ENCODE measurements at places on chromosomes 4 and X.
A peak's percentile ranks its signal among the peaks of the same experiment; 100 is the strongest.

GRCh38 chrX:117458243-117458968, 658.2 kb downstream of the KLHL13 start:
- DNase-seq = no peak

- peak; percentile 27 for DNase-seq
These were observed 778 bp downstream of the CASP3 start for GRCh38 chr4:184648313-184649025.

DNA sequence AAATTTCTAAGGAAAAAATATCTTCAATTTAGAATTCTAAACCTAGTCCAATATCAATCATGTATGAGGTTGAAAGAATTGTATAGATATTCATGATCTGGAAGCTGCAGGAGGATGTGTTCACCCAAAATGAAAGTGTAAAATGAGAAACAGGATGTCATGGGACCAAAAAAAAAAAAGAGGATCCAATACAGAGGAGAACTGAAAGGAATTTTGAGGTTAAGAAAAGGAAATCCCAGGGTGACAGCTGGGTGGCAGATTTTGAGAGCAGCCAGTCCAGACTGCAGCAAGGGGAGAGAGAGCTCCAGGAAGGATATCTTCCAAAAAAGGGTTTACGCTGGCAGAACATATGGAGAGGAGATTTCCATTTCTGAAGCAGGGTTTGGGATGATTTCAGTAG, 38.9 kb downstream of the TLR10 start:
- no peak for DNase-seq

GRCh38 chr4:39961311-39961877, 16.3 kb downstream of the PDS5A start:
- DNase-seq = no peak

DNA sequence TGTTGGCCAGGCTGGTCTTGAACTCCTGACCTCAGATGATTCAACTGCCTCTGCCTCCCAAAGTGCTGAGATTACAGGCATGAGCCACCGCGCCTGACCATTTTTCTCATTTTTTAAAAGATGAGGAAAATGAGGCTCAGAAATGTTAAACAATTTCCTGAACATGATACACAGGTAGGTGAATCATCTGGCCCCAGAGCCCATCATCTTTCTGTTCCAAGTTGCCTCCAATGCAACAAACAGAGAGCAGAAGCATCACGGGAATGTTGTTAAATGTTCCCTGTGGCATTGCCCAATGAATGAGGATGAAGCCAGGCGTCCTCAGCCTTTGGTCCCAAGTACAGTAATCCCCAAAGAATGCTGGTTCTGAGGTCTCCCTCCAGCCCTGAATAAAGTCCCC, 31.3 kb upstream of the ANXA5 start:
- no peak for DNase-seq

GRCh38 chr4:145694929-145695328, 15.0 kb downstream of the C4orf51 start:
- DNase-seq = no peak

GRCh38 chr4:992297-993110, 700 bp downstream of the SLC26A1 start:
- DNase-seq = no peak

- no peak for DNase-seq
These were observed 25.0 kb upstream of the NSG1 start for GRCh38 chr4:4361883-4362282.

DNA sequence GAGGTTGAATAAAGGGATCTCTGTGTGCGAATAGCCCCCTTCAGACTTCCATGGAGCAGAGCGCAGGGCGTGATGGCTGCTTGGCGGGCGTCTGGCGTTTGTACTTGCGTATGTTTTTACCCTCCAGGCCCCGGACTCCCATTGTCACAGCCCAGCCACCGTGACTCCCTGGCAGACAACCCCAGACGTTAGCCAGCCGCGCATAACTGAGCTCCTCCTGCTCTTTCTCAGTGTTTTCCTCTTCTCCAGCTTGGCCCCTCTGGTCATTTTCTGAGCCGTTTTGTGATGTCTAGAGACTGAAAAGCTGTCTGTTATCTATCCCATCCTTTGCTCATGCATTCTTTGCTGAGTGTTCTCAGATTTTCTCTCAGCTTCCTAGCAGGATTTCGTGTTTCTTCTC, 54.3 kb downstream of the IGFBP7 start:
- no peak for DNase-seq

DNA sequence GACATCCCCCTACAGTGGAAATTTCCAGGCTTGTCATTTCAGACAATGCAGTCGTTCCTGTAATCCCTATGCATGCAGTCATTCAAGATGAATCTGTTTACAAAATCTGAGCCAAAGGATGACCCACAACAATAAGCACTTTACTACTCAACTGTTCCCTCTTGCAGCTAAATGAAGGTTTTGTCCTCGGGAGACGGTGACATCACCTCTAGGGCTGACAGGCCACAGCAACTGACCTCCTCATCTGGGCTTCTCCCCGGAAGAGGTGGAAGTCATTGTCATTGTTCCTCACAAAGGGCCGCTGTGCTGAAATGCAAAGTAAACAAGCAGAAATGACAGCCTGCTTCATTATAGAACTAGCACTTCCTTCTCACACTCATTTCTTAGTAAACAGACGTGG, 29.2 kb downstream of the CLRN2 start:
- DNase-seq = no peak

GRCh38 chr4:17166954-17167353, 268.5 kb upstream of the LDB2 start:
- DNase-seq = no peak

DNA sequence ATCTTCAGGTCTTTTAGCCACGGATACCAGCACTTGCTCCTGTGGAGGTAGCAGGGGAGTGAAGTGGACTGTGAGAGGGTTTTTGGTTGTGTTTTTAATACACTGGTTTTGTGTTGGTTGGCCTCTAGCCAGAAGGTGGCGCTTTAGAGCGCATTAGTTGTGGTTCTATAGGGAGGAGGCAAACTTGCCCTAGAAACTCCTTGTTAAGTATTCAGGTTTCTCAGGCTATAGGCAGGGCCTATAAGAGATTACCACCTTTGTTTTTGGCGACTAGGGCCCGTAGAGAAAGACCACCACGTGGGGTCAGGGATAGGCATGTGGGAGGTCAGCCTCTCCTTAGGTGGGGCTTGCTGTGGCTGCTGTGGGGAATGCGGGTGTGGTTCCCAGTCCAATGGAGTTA, 221.6 kb upstream of the SPANXN4 start:
- no peak for DNase-seq

- no peak for DNase-seq
These were observed 21.8 kb upstream of the FTHL17 start for GRCh38 chrX:31093639-31093975.

DNA sequence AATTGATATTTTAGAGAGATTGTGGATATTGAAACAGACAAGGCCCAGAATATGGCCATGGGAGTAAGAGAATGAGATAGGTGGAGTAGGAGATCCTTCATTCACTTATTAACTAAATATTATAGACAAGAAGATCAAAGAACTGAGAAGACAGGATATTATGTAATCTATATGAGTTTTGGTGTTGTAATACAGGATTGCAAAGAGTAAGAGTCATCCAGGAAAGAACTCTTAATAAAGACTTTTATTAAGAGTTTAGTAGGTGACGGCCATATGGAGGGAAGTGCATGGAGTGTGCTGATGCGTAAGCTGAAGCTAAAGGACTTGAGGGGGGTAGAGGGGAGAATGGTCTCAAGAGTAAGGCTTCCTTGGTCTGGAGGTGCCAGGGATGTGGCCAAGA, 153.7 kb downstream of the VEGFC start:
- DNase-seq = no peak

Measured in CD8-positive, alpha-beta memory T cell (primary cell).